ENCODE measurements at places on chromosomes 5 and 9.

- DNase-seq: no peak
Measured at GRCh38 chr5:149151717-149152116, 10.4 kb downstream of the ABLIM3 start.

DNA sequence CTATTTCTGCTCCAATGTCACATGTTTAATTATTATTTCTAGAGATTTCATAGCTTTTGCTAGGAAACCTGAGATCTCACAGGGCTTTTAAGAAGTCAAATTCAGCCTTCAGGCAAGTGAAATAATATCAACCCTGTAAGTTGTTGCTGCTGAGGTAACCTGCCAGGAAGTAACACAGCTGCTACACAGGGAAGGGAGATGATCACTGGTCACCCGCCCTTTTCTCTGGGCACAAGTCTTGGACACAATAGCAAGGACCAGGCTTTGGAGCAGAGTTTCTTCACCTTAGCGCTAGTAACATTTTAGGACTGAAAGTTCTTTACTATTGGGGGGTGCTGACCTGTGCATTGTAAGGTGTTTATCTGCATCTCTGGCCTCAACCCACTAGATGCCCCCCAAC lies 50.1 kb downstream of the PTTG1 start:
- DNase-seq: no peak

DNA sequence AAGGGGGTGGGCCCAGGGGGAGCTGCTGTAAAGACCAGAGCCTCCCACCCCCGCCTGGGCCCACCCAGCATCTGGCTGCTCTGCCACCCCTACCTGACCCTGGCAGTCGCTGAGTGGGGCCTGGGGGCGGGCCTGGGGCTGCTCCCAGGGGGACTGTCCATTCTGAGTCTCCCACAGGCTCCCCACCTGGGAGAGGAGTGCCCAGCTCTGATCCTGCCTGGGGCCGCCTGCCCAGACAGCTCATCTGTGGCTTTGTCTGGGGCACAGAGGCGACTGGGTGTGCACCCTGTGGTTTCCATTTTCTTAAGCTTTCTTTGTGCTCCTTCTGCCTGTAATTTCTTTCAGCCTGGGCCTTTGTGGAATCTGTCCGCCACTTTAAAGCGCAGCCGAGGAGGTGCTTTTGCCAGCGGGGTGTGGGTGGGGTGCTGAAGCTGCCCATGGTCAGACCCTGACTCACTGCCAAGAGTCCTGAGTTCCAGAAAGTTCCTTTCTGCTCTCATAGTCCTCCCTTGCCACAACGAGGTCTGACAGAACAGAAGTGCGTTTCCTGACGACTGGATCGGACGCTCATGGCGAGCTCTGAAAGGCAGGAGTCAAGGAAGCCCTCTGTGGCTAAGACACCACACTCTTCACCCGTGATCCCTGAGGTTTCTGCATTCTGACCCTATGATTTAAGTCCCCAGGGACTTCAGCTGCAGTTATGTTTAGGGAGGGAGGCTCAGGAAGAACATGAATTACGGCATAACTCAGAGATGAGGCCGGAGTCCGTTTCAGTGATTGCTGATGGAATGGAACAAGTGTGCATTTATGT lies 225.0 kb downstream of the FANCC start:
- no peak for DNase-seq

DNA sequence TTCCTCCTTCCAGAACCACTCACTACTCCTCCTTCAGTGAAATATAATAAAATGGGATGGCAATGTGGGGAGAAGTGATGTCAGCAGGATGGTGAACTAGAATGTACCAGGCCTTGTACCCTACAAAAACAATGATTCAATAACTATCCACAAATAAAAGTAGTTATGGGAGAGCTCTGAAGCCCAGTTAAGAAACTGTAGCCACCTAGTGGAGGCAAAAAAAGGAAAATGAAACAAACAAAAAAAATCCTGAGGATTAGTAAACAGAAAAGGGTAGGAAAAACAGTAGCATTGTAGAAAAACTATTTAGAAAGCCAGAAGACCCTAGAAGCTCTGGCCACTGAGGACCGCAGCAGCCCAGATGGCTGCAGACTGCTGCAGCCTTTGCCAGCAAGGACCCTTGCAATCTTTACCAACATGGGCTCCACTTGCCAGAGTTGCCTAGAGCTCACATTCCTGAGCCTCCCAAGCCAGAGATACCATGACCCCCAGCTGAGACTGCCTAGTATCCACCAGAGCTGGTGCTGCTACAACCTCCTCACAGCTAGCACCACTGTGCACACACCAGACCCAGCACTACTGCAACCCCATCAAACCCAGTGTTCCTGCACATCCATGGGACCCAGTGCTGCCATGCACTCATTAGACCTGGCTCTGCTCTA lies 259.7 kb upstream of the MSX2 start:
- no peak for DNase-seq

DNA sequence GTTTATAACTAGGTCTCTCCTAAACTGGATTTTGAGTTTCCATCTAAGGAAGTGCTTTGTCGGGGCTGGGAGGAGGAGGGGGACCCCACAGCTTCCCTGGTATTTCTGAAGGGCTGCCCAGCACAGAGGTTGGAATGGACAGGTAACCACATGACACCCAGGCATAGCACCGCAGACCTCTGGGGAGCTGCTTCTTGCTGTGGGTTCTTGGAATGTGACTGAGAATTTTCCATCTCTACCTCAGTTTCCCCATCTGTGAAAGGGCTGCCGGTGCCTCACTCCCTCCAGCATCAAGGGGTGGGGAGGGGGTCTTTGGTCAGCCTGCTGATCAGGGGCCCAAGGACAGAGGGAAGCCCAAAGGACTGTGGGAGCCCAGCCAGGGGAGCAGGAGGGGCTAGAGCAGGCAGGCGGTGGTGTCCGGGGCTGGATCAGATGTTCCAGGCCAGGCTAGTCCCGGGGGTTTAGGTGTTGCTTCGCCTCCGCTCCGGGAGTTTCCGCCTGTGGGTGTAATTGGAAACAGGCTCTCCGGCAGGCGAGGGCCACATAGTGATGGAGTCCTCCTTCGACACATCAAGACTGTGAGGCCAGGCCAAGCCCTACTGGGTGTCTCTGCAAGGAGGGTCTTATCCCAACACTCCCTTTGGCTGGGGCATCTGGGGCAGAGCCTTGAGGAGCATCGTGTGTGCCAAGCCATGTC lies 3.3 kb downstream of the OLFML2A start:
- no peak for DNase-seq

GRCh38 chr5:159003045-159004030 lies 96.4 kb downstream of the EBF1 start:
- no peak for DNase-seq

- DNase-seq: no peak
Measured at GRCh38 chr9:136108648-136109266, 9.9 kb downstream of the TMEM250 start.

GRCh38 chr5:42300496-42300895 lies 122.7 kb upstream of the GHR start:
- no peak for DNase-seq

GRCh38 chr5:81209869-81210493 lies 23.1 kb upstream of the CKMT2 start:
- no peak for DNase-seq

- DNase-seq: no peak
Measured at GRCh38 chr5:61394793-61395192, 62.7 kb downstream of the ZSWIM6 start.

DNA sequence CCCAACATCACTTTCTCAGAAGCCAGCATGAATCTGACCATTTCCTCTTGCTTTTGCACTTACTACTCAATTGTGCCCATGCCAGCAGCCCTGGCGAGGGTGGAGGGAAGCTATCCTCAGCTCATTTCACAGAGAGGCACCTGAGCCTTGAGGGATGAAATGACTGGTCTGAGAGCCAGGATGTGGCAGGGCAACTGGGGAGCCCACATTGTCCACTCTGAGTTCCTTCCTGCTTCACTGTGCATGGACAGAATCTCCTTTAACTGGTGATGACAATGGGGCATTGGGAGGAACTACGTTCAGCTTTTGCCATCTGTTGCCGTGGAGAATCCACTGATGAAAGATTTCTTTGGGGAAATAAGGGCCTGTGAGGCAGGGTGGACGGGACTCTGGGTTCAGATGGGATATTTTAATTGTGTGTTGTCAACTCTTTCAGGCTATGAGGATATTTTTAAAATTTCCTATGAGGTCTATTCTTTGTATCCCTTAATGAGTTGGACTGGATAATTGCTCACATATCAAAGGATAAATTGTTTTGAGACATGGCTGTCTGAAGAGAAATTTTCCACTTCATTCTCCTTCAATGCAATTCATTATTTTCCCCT lies 78.3 kb downstream of the TNC start:
- DNase-seq: no peak

GRCh38 chr5:151123897-151124751 lies 33.5 kb downstream of the ANXA6 start:
- DNase-seq: no peak
